ENCODE measurements at places on chromosomes 7 and 10. TPM values are rescaled to one million over a fixed set of nuclear protein-coding genes. Genes with fewer than 3 reads are reported as not detected.

ACSL5 gene
- total RNA-seq, result 35.3 TPM

RAPGEF5 gene
- total RNA-seq, result 128 TPM

SORBS1 gene
- total RNA-seq, result 2.8 TPM

BHLHA15 gene
- 1.8 TPM for total RNA-seq

RTKN2 gene
- total RNA-seq, result 26.7 TPM

GOLGA7B gene
- 1.0 TPM for total RNA-seq

EGR2 gene
- 0.68 TPM for total RNA-seq

WIPF3 gene
- 4.9 TPM for total RNA-seq

ANKRD2 gene
- total RNA-seq, result 0.90 TPM

PWWP2B gene
- total RNA-seq, result 12.9 TPM

CFTR gene
- 267 TPM for total RNA-seq

DEPP1 gene
- 16.5 TPM for total RNA-seq

FGL2 gene
- 0.14 TPM for total RNA-seq

CFAP43 gene
- total RNA-seq, result 1.1 TPM

LIPK gene
- total RNA-seq, result not detected

DNA sequence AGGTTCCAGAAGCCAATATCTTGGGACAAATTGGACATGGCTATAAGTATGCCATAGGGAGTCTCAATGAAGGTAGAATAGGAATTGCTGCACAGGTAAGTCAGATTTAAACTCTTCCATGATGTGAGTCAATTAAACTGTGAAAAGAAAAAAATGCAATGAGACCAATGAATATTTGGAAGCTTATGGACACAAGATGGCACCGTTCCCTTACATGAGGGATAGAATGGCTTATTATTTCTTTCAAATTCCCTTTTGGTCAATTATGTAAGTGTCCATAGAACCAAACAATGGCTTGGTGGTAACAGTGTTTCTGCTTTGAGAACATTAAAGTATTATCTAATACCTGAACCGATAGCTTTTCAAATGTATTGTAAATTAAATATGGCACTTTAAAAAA, 35.6 kb downstream of the ACADSB start:
- DNase-seq, result no peak

GRCh38 chr7:47715631-47716068, 133.7 kb upstream of the TNS3 start:
- DNase-seq, result no peak

DNA sequence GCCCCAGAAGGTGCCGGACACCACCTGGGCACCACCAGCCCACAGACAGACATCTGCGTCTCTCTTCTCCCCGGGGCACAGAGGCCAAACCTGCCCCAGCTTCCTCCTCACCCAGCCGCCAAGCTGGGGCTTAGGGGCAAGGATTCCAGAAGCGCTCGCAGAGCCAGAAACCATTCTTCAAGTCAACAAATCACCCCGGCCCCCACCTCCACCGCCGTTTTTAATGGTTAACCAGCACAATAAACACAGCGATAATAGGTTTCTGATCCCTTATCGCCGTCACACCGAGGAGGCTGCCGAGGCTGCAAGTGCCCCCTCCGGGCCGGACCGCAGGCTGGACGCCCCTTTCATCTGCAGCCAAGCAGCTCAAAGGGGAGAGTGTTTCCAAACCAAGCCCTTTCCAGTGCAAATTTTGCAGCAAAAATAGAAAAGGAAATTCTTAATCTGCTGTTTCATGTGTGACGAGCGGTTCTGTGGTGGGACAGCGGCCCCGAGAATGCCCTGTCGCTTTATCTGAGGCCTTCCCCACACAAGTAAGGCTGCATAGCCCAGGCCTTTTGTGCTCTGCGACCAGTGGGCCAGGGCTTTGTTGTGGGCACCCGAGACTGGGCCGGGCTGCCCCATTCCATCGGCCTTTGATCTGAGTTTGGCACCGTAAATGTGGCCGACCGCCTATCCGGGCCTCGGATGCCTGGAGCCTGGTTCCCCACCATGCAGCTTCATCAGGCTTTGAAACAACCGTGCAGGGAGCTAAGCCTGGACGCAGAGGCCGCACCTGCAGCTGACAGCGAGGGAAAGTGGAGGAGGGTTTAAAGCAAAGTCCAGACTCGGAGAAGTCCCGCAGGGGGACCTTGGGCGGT, 83.2 kb downstream of the FOXL3 start:
- DNase-seq, result peak; percentile 43

- peak; percentile 36 for DNase-seq
Measured at GRCh38 chr10:51397695-51398094, 301.7 kb downstream of the CSTF2T start.

DNA sequence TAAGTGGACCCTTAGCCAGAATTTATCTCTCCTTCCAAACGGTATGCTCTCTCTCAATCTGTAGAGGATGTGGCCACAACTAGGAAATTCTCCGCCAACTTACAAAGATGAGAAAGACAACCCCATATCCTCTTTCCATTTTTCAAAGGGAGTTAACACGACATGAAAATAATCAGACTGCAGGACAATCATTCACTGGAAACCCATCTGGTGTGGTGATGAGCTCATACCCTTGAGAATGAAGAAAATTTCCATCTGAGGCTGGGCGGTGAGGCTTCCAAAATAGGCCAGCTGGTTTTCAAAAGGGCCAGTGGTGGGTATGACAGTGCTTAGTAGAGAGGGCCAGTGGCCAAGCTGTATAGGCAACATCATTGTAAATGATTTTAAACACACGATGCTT, 369.6 kb downstream of the FRMD4A start:
- no peak for DNase-seq

DNA sequence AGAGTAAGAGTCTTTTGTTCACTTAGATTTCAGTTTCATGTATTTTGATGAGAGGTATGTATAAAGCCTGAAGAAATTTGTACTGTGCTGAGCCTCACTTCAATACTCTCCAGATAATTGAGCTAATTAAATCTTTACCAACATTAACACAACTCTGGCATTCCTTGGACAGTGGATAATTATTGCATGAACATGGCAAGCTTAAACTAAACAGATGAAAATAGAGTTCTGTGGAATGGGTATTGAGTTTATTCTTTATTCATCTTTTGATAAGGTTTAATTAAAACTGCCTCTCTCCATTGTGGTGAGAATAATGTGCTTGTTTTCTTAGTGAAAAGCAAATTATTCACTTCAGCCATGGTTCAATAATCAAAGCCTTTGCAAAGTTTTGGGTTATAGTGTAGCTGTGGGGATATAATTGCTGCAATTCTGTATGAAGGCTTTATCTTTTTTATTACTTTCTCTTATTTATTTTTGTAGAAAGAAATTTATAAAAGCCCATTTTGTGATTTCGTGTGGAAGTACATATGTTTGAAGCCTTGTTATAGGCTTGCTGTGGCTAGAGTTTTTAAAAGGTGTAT, 126.4 kb upstream of the FZD1 start:
- DNase-seq, result no peak

GRCh38 chr7:105611856-105612775, 30.8 kb upstream of the EFCAB10 start:
- DNase-seq, result no peak

GRCh38 chr10:72702868-72703581, 11.1 kb downstream of the MCU start:
- no peak for DNase-seq

- no peak for DNase-seq
Measured at GRCh38 chr7:102096706-102097427, 189.8 kb upstream of the SH2B2 start.

GRCh38 chr10:42971251-42971599, 105.6 kb upstream of the RET start:
- DNase-seq, result no peak

GRCh38 chr7:131839967-131840690, 283.7 kb upstream of the PODXL start:
- DNase-seq, result no peak

DNA sequence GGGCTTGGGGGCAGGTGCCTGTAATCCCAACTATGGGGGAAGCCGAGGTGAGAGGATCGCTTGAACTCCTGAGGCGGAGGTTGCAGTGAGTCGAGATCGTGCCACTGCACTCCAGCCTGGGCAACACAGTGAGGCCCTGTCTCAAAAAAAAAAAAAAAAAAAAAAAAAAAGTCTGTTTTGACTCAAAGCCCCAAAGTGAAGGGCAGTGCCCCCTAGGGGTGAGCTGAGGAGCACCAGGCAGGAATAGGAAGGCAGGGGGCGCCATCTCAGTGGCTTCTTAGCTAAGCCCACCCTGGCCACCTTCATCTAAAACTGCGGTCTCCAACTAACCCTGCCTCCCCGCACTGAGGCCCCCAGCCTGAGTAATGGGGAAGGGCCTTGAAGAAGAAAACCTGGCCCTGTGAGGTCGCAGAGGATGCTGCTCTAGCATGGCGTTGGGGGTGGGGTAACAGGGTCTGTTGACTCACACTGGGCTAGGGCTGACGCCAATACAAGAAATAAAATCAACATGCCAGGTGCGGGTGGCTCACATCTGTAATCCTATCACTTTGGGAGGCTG, 9.8 kb downstream of the PODXL start:
- DNase-seq, result peak; percentile 33

- no peak for DNase-seq
Measured at GRCh38 chr10:109912335-109913281, 10.7 kb downstream of the XPNPEP1 start.

- DNase-seq, result no peak
Measured at GRCh38 chr7:131097662-131098376, 229.9 kb upstream of the MKLN1 start.

GRCh38 chr7:74380720-74381119, 73.0 kb upstream of the GTF2IRD1 start:
- DNase-seq, result no peak

- no peak for DNase-seq
Measured at GRCh38 chr10:128137877-128138276, 11.7 kb upstream of the MKI67 start.

- no peak for DNase-seq
Measured at GRCh38 chr10:188546-188945, 53.3 kb downstream of the ZMYND11 start.

- DNase-seq, result no peak
Measured at GRCh38 chr7:157775021-157775559, 438.3 kb downstream of the DNAJB6 start.

- DNase-seq, result no peak
Measured at GRCh38 chr7:127375631-127376030, 16.9 kb downstream of the ZNF800 start.

- DNase-seq, result peak; percentile 46
Measured at GRCh38 chr10:6204341-6205191, 1.8 kb downstream of the PFKFB3 start.

DNA sequence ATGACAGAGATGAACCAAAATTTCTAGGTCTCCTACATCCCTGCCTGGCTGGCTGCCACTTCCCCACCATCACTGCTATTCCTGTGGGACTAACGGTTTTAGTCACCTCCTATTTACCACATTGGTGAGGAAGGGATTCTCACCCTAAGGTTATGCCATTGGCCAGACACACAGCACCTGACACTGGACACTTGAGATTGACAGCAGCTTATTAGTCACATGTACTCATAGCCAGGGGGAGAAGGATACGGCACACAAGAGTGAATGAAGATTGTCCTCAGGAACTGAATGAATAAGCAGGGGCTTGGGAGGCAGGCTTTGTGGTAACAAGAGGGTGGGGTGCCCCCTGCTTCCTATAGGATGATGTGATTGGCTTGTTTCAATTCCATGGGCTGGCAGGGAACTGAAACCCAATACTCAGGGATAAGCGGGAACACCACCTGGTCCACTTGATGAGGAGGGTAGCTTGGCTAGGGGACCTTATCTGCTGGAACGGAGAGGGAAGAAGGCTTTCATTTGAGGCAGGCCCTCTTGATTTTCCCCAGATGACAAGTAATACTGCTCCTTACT, 99.0 kb downstream of the SPAG6 start:
- no peak for DNase-seq

GRCh38 chr7:42274053-42274452, 37.0 kb upstream of the GLI3 start:
- no peak for DNase-seq

GRCh38 chr7:9023675-9024294, 590.4 kb downstream of the NXPH1 start:
- no peak for DNase-seq

GRCh38 chr7:31098642-31099360, 46.7 kb downstream of the ADCYAP1R1 start:
- DNase-seq, result no peak

DNA sequence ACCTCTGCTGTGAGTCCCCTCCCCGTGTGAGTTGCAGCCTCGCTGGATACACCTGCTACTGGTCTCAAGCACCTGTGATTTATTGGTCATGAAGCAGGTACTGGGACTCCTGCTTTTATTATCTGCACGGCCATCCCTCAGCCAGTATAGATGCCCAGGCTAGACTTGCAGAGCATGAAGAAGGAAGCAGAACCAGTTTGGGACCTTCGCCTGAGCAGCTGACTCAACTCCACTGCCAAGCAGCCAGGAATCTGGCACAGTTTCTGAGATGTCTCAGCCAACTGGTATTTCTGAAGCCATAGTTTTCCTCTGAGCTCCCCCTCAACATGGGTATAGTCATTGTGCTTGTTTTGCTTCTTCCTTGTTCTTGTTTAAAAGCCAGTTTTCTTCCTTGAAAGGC, 28.0 kb upstream of the SLC39A12 start:
- DNase-seq, result peak; percentile 21

DNA sequence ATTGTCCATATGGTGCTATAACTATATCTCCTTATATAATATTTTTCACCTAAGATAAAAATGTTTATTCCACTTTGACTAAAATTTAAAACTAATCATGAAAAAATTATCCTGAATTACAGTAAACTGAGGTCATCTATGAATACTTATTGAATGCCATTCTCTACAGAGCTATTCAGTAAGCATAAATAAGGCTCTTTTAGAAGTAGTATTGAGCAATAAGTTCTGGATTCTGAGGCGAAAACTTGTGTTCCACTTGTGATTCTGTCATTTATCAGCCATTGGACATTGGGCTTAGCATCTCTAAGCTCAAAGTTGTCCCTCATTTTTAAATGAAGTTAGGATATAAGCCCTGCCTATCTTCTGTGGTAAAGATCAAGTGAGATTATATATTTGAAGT, 130.8 kb downstream of the WNT2 start:
- DNase-seq, result no peak

- no peak for DNase-seq
Measured at GRCh38 chr7:158546214-158546613, 41.4 kb downstream of the PTPRN2 start.

Measured in Calu3 (cell line).